ENCODE measurements at places on chromosomes 12 and 14. TPM values are rescaled to one million over a fixed set of nuclear protein-coding genes. Genes with fewer than 3 reads are reported as not detected.

Gene MANSC4
- total RNA-seq: not detected

Gene OTX2
- total RNA-seq: not detected

Gene ASB2
- total RNA-seq: not detected

Gene SALL2
- 0.13 TPM for total RNA-seq

Gene SPX
- not detected for total RNA-seq

All from dermis microvascular lymphatic vessel endothelial cell (primary cell).